ENCODE measurements at places on chromosomes 11 and 22. TPM values are rescaled to one million over a fixed set of nuclear protein-coding genes. Genes with fewer than 3 reads are reported as not detected.

Gene TYMP
- total RNA-seq = 2.6 TPM

Gene IL17REL
- total RNA-seq = 0.07 TPM

Gene APOA4
- 0.25 TPM for total RNA-seq

Gene TRIM6
- total RNA-seq = 21.6 TPM

Gene METTL15
- 14.9 TPM for total RNA-seq

- no peak overlapping the region for H3K27ac ChIP-seq
- H3K4me1 ChIP-seq = peaks cover 11% of the 10 kb centered on the region
- no peak overlapping the region for H3K4me3 ChIP-seq
- peak; percentile 63 for DNase-seq
These were observed 6.3 kb downstream of the C22orf31 start for GRCh38 chr22:29055192-29055830.

DNA sequence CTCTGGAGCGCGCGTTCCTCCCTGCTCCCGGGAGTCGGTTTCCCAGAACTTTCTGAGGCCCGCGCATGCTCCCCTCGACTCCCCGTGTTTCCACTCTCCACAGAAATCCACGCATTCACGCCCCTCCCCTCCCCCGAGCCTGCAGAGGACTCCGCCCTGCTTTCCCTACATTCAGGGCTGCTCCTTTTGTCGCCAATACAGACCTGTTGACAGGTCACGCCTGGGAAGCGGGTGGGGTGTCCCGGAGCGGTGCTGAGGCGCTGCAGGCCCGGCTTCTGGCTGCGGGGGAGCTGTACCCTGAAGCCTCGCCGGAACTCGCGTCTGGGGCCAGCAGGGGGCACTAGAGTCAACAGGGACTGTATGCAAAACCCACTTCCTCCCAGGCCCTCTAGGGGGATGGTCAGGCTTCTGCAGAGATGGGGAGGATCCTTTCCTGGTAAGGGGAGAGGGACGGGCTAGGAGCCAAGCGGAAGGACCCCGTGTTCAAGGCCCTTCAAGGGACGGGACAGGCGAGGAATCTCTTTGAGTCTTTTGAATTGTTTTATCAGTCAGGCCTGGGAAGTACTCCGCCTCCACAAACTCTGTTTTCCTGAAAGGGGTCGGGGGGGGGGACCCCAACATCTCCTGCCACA lies at the start of gene PRAME:
PRAME (minus strand) TSS at position 294 of the 632 bp plus-strand sequence. CDS start 2,433 bp downstream, outside the sequence.
- no peaks in the 10 kb centered on the region for H3K36me3 ChIP-seq
- peaks cover 6% of the 10 kb centered on the region for H3K27me3 ChIP-seq
- DNase-seq = peak; percentile 95
- no peaks in the 10 kb centered on the region for H3K4me1 ChIP-seq

- H3K36me3 ChIP-seq = no peaks in the 10 kb centered on the region
- no peak for DNase-seq
- H3K27me3 ChIP-seq = no peaks in the 10 kb centered on the region
- H3K4me3 ChIP-seq = no peak overlapping the region
- H3K4me1 ChIP-seq = no peaks in the 10 kb centered on the region
- no peak overlapping the region for H3K27ac ChIP-seq
These were observed 1344.0 kb upstream of the RAG2 start for GRCh38 chr11:37942081-37942480.

- H3K4me1 ChIP-seq = no peaks in the 10 kb centered on the region
- H3K27me3 ChIP-seq = no peaks in the 10 kb centered on the region
- no peak overlapping the region for H3K4me3 ChIP-seq
- H3K36me3 ChIP-seq = no peaks in the 10 kb centered on the region
These were observed 17.8 kb upstream of the POLD3 start for GRCh38 chr11:74574563-74574962.

DNA sequence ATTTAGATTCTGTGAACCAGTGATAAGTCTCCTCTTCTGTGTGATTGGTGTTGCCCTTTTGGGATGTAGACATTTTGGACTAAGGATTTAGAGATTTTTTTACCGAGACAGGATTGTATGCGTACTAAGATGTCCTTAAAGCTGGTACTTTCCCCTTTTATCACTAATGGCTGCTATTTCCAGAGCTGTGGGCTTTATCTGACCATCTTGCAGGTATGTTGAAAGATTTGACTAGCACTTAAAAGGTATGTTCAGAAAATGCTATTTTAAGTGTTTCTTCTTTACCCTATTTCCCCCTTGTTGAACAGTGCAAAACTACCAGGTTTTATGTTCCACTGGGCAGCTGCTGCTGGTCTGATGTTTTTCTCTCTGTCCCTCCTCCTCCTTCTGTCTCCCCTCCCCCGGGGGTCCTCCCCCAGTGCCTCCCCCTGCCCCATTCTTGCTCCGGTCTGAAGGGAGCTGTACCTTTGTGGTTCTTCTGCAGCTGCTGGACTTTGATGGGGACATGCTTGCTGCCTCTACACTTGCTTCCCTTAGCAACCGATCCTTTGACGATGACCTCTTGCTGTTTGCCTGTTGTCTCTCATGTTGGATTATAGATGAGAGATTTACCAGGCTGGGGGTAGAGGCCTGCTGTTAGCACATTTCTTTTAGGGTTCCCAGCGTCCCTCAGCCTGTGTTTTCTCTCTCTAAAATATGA lies 59.6 kb downstream of the ZNRF3 start:
- H3K27me3 ChIP-seq = no peaks in the 10 kb centered on the region
- peaks cover 6% of the 10 kb centered on the region for H3K36me3 ChIP-seq
- no peak overlapping the region for H3K4me3 ChIP-seq

- no peak overlapping the region for H3K4me3 ChIP-seq
- no peaks in the 10 kb centered on the region for H3K27me3 ChIP-seq
- H3K36me3 ChIP-seq = no peaks in the 10 kb centered on the region
These were observed 118.3 kb upstream of the RCN1 start for GRCh38 chr11:31972623-31973022.

DNA sequence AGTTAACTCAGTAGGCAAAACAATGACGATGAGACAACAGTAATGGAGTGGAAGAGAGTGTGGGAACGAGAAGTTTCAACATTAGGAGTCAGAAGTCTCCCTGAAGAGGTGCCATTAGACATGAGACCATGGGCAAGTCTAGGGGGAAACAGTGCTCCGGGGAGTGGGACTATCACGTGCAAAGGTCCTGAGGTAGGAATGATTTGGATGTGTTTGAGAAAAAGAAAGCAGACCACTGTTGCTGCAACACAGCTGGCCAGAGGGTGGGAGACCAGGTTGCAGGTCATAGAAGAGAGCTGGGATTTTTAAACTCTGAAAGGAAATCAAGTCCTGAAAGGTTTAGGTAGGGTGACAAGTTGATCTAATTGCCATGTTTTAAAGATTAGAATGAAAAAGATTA lies 63.0 kb downstream of the NAV2 start:
- no peak overlapping the region for H3K27ac ChIP-seq
- H3K4me1 ChIP-seq = peaks cover 7% of the 10 kb centered on the region
- H3K4me3 ChIP-seq = no peak overlapping the region
- no peak for DNase-seq
- H3K27me3 ChIP-seq = peaks cover 23% of the 10 kb centered on the region

- no peaks in the 10 kb centered on the region for H3K27me3 ChIP-seq
- no peak overlapping the region for H3K4me3 ChIP-seq
- H3K27ac ChIP-seq = no peak overlapping the region
- no peaks in the 10 kb centered on the region for H3K4me1 ChIP-seq
These were observed 18.8 kb downstream of the CSNK1E start for GRCh38 chr22:38298312-38299005.

DNA sequence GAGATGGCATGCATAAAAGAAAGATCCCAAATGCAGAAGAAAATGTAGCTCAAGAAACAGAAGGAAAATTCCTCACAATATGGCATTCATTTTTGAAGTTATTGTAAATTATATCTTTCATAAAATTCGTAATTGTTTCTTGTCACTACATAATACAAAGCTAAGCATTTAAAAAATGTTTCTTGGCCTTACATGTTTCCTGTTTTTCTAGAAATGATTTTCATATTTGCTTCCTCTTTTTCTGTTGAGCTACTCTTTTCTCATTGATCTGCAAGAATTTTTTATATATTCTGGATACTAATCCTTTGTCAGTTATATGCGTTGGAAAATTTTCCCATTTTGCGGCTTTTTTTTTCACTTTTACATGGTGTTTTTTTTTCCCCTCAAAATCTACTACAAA lies 48.0 kb downstream of the ENTHD1 start:
- H3K27me3 ChIP-seq = no peaks in the 10 kb centered on the region
- H3K4me3 ChIP-seq = no peak overlapping the region
- no peak overlapping the region for H3K27ac ChIP-seq
- H3K4me1 ChIP-seq = no peaks in the 10 kb centered on the region
- DNase-seq = no peak
- no peaks in the 10 kb centered on the region for H3K36me3 ChIP-seq

DNA sequence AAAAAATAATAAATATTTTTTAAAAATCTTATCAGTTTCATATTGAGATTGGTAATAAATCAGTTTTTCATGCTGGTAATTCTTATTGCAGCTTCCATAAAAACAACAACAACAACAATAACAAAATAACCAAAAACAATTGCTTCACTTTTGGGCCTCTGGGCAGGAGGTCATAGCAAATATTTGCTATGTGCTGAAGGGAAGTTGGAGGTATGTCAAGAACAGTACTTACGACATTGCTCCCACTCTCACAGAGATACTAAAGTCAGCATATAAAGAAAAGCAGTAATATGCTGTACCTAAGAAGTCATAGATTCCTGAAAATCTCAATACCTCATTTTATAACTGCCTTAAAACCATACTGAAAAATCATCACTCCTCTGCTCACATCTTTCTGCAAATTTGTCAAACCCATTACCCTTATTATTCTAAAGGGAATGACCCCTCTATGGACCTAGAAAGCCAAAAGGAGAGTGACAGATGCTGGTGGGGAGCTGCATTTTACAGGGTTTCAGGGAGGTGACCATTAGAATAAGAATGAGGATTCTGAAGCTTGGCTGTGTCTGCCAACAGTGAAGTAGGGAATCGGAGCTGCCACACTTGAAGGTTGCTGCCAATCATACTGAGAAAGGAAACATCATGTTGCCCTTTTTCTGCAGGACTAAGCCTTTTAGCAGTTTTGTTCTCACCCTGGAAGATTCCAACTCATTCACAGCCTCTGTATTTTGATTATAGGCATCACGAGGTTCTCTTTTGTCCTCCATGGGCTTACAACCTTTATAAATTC lies 742.9 kb downstream of the LRRC4C start:
- no peaks in the 10 kb centered on the region for H3K27me3 ChIP-seq
- no peak overlapping the region for H3K4me3 ChIP-seq
- H3K4me1 ChIP-seq = no peaks in the 10 kb centered on the region
- no peaks in the 10 kb centered on the region for H3K36me3 ChIP-seq

Measured in endodermal cell (in vitro differentiated cells).